ENCODE measurements at places on chromosomes 16 and 17.

DNA sequence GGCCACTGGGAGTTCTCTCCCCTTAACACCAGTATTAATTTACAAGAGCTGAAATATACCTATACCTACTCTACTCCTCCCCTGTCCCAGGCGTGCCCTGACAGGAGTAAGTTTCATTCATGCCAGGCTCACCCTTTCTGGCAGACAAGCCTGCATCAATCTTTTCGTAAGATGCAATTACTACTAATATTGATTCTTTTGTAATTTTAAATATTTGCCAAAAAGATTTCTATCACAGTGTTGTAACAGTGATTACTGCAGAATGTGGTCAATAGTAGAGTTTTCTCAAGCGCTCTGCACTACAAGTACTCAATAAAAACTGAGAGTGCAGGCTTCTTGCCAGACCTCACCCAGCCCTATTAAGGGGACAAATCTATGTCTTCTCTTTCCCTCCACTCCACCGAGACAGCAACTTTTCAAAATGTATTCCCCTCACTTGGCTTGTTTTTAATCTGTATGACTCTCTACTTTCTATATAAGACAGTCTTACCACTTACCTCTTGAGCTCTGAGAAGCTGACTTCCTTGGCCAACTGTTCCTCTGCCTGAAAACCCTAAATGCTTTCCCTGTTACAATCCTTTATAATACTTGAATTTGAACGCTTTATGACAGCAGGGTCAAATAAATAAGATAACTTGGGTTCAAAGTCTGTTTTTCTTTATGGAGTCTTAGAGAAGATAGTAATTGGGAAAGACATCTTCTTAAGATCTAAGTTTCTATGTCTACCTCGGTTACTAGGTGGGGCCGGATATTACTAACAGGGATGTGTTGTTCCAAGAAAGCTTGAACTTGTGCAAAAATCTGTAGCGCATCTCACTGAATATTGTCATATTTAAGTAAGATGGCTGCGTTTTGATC is at the start of gene TMIGD1:
Gene TMIGD1, minus strand, starts transcription at position 555 of the 858 bp plus-strand sequence. CDS start 1,924 bp downstream, outside the sequence.
- no peak for DNase-seq

GRCh38 chr17:76432712-76433336 is 20.1 kb downstream of the UBE2O start:
- no peak for DNase-seq

DNA sequence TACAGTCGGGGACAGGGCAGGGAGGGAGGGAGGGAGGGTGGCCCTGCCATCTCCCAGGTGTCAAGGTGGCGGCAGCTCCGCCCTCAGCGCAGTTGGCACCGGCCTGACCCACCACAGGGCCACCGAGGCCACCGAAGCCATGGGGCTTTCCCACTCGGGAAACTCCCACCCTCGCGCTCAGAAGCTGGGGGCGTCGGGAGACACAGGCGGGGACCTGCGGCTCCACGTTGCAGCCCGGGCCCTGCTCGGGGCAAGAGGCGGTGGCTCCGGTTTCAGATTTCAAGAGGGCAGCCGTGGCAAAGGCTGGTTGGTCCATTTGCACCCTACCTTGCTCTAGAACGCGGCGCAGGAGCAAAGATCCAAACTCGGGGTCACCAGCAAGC is 544 bp downstream of the CYB561 start:
- DNase-seq, result peak; percentile 57

GRCh38 chr16:79767421-79768275 is 167.1 kb upstream of the MAF start:
- DNase-seq, result no peak

DNA sequence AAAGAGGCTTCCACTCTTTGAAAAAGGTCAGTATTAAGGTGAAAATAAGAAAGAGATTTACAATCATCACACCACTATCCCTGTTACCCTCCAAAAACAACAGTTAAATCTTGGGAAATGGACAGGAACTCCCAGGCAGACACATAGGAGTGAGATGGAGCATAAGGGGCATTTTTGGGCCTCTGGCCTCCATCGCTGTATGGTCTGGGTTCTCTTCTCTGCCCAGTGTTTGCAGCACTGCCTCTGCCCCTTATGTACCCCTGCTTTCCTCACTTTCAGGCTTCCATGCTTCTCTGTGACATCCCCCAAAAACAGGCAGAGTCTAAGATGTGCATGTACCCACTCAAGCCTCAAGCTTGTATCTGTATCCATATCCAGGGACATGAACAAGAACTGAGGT is 630 bp upstream of the HOXB2 start:
- DNase-seq, result no peak

DNA sequence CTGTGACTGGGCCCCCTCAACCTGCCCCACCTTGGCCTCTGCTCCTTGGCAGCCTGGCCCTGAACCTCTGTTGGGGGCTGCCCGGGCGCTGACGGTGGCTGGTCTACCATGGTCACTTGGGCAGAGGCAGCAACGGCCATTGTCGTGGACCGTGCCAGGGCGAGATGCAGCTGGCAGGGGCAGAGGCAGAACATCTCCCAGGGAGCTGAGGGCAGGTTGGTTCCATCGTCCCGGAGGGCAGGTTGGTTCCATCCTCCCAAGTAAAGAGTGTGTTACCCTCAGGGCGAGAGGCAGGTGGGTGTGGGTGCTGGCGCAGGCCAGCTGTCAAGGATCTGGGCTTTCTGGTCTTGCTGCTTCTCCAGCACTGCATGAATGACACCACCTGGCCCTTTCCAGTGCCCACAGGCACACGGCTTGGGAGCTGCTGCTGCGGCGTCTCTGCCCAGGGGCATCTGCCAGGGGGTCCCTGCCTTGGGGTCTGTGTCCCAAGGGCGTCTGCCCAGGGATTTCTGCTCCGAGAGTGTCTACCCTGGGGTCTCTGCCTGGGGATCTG is 12.0 kb downstream of the ACSF3 start:
- no peak for DNase-seq

GRCh38 chr17:81528651-81529436 is 667 bp downstream of the FSCN2 start:
- DNase-seq, result no peak

- no peak for DNase-seq
Observed at GRCh38 chr16:14611660-14612059, 18.4 kb downstream of the PARN start.

DNA sequence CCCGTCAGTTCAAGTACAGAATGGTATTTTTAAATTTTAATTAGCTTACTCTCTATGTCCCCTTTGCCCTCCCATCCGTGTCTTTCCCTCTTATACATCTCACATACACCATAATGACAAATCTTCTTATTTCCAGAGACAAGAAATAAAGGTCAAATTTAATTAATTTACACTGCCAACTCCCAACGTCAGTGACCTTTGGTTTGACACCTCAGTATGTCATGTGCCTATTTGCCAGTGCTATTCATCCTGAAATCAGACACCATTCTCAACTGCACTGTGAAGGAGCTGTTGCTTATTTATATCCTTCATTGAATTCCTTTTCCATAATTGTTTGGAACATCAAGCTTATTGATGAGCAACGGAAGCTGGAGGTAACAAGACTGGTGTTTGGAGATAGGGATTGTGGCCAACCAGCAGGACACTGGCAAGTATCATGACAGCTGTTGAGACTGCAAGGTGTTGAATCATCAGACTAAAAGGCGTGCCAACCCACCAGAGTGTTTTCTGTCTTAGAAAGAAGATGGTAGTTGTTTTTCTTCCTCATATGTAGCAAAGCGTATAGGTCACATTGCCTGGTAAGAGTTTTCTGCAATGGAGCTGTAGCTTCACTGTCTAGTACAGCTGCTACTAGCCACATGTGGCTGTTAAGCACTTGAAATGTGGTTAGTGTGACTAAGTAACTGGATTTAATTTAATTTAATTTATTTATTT is 12.5 kb downstream of the CALCOCO2 start:
- DNase-seq, result no peak

DNA sequence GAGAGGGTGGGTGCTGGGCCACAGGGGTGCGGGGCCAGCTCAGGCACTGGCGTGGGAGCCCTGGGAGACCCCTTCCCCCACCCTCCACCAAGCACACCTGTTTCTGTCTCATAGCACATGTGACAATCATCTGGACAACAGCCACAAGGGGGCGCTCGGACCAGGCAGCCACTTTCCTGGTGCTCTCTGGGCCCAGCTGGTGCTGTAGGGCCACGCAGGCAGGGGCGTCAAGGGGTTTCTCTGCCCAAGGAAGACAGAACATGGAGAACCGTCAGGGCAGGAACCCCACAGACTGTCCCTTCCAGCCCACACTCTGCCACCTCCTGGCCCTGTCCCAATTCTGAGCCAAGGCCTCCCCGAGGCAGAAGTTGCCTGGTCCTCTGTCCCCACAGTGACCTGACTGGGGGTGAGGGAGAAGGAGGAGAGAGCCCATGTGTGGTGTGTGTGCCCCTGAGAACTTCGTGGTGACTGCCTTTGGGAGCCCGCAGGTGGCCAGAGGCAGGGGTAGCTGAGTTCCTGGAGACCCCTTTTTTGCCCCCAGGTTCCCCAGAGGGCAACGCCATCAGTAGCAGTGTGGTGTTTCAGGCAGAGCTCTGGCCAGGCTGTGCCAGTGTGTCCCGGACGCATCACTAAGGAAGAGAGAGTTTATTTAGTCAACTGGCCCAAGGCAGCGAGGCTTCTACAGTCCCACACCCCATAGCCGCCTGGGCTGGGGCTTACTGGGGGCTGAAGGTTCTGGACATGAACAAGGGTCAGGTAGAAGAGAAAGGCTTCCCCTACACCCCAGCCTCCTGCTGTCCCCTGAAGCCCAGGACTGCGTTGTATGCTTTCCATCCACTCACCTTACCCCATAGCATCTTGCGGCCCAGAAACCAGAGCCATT is 3.1 kb upstream of the SETD6 start:
- DNase-seq, result peak; percentile 62
